Myocyte (in vitro differentiated cells): ENCODE measurements at places on chromosomes 16 and 17. TPM values are rescaled to one million over a fixed set of nuclear protein-coding genes. Genes with fewer than 3 reads are reported as not detected.

Gene HASPIN
- 0.78 and 1.6 TPM in 2 replicates for total RNA-seq

Gene ENPP7
- total RNA-seq, result not detected in 2 replicates

Gene CCDC92B
- not detected in 2 replicates for total RNA-seq

Gene TNP2
- not detected in 2 replicates for total RNA-seq

GRCh38 chr16:27816561-27816960, 247.0 kb downstream of the GSG1L start:
- DNase-seq, result no peak

Gene CEP131
- 5.8 and 6.6 TPM in 2 replicates for total RNA-seq

Gene TOM1L2
- 100 and 178 TPM in 2 replicates for total RNA-seq

DNA sequence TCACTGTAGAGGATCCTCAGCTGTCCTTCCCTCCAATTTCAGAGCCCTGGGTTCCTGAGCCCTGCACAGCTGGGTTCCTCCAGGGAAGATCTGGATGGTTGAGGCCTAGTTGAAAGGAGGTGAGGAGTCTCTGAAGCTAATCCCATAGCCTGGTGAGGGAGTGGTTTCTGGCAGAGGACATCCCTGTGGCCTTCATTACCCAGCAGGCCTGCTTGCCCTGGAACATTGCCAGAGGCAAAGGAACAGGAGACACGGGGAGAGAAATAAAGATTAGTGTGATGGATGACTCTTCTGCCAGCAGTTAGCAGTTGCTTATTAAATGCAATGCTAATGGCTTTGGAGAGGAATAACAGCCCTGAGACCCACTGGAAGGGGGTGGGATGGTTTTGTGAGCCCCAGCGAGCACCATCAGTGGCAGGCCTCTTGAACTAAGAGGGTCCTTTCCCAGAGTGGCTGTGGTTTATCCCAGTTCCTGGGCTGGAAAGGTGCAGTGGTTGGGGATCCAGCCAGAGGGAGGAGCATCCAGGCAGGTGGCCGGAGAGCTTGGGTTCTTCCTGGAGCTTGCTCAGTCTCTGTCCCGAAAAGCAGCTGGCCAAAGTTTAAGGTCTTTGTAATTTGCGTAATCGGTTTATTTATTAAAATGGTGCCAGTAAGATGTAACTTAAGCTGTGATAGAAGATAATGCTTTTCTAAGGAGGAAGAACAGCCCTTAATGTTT, 209.7 kb downstream of the CCDC182 start:
- DNase-seq, result peak; percentile 74

Gene CCDC200
- total RNA-seq, result 0.62 TPM in 1 of 2 replicates, not detected in the other

Gene EPOP
- total RNA-seq, result 0.94 and 1.2 TPM in 2 replicates

Gene ABCA10
- 0.08 TPM in 1 of 2 replicates, not detected in the other for total RNA-seq

GRCh38 chr16:74654536-74655050, 12.1 kb downstream of the RFWD3 start:
- no peak for DNase-seq

DNA sequence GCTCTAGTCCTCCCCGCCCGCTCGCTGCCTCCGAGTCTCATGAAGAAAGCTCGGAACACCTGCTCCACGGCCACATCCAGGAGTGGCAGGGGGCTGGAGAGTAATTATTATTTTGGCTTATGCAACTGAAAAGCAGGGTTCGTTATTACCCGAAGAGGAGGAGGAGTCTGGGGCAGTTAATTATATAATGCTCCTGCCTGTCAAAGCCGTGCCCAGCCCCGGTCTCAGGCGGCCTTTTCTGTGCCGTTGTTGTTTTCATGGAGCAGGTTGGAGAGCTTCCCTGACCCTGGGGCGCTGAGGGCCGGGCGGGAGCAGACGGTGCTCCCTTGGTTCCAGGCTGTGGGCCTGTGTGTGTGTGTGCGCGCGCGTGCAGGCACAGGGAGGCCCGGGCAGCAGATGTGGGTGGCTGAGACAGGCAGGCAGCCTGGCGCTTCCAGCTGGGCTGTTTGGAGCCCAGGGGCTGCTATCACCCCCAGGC, 2.4 kb downstream of the JPH3 start:
- DNase-seq, result no peak

DNA sequence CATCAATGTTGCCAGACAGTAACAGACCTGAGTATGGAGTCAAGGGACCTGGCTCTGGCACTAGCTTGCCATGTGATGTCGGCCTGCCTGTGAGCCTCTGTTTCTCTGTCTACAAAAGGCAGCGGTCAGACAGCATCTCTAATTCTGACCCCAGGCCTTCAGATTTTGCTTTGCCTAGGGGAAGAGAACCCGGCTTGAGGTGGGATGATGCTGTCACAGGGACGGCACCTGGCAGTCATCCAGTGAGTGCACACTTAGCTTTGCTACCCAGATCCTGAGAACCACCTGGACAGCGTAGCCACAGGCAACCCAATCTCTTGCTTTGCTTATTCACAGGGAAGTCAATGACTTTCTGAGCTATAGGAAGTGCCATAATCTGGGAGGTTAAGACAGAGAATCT, 135.2 kb upstream of the SALL1 start:
- DNase-seq, result no peak
